ENCODE measurements at places on chromosomes 7 and 10.

DNA sequence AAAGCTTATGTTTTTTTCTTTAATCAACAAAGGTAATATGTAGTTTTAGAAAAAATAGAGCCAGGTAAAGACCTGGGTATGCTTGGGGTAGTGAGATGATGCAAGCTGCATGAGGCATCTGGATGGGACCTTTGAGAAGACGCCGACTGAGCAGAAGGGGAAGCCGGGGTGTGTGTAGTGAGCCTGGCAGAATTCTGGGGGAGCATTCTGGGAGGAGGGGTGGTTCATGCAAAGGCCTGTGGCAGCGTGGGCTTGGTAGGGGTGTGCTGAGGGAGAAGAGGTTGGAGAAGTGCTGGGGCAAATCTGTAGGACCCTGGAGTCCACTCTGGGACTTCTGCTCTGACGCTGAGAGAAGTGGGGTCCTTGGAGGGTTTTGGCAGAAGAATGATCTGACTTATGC is 33.9 kb upstream of the SHH start:
- no peak for DNase-seq

DNA sequence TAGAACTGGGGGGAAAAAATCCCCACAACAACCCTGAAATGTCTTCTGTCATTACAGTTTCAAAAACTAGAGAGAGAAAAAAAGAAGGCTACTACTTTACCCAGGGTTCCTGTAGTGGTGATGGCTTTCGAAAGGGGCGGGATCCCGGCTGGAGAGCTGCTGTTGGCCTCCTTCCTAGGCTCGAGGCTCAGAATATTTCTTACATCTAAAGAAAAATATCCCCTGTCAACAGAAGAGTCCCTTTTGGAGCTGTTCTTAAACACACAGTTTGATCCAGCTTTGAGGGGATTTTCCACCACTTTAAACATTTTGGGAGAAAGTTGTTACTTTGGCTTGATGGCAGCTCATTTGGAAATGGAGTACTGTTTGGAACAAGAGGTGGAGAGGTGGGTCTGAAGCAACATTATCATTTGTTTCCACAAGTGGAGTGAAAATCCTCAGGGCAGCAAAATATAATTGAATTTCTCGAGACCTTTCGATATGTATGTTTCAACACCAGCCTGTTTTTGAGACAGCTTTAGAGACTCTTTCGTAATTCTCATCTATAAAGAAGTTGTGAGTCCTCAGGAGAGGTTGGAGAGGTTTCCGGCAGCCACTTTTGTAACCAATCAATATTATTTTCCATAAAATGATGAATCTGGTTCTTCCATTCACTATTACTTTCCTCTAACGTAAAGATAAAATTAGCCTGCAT is 5.1 kb downstream of the HOXA13 start:
- DNase-seq, result no peak

DNA sequence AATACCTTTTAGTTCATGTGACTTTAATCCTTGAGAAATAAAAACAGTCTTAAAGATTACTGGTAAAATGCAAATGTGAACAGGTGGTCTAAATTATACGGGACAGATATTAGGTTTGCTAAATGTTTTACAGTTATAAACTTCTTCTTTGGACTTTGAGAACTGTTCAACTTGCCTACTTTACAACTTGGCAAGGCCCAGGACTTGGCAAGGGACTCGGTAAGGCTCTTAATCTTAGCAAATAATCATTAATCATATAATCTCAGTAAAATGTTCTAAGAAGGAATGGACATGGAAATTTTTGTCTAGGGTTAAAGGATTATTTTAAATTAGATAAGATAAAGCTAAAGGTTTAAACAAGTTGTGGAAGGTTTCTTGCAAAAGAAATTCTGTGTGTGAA is 4.8 kb upstream of the UBE2D4 start:
- no peak for DNase-seq

DNA sequence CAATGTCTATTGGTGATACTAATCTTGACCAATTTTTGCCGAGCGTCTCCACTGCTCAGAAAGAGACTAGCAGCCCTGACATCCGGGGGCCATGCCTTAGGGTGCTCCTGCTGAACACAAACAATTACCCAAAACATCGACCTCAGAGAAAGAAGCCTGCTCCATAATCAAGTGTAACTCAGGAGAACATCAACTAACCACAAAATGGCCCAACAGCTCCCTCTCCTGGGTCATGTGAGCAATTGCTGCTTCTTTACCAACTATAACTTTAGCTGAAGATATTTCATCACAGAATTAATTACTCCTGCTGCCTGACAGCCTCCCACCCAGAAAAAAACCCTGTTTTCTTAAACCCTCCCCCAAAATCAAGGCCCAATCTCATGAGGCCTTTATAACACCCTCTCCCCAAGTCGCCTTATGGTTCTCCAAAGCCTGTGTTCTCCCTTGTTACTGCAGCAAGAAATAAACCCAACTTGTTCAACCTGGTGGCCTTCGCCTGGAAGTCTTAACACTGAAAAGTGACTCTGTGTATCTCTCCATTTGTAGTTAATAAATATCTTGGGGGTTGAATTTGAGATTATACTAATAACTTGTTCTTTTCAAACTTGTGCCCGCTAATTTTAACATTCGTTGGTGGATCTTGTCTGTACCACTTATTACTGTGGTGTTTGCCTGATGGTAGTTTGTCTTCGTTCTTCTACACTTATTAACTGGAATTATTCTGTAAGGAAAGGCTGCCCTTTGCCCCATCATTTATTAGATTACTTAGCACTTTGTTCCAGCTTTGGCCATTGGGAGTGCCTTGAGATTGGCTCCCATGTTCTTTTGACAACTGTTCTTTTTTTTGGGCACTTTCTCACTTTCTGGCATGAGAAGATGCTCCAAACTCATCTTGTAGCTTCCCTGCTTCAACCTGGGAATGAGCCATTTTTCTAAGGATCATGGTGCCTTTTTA is 21.2 kb upstream of the RAMP3 start:
- peak; percentile 54 for DNase-seq

DNA sequence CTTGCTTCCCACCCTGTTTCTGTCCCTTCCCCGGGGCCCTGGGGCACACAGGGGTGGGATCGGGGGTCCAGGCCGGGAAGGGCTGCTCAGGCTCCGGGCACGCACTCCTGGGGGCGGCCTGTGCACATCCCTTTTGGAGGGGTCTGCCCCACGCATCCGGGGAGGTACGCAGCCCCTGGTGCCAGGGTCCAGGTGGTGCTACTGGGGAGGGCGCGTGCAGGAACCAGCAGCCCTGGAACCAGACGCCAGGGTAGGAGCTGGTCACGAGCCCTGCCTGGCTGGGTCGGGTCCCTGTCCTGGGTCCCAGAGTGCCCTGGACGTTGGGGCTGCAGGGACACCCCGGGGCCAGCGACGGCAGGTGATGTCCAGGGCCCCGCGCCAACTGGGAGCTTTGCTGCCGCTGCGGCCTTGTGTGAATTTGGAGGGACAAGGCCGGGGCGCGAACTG is 53.4 kb downstream of the GLRX3 start:
- DNase-seq, result no peak

- no peak for DNase-seq
These were observed 10.6 kb upstream of the TSPAN14 start for GRCh38 chr10:80443531-80443974.

- DNase-seq, result no peak
These were observed 2.6 kb upstream of the KAT6B start for GRCh38 chr10:74823791-74824183.

DNA sequence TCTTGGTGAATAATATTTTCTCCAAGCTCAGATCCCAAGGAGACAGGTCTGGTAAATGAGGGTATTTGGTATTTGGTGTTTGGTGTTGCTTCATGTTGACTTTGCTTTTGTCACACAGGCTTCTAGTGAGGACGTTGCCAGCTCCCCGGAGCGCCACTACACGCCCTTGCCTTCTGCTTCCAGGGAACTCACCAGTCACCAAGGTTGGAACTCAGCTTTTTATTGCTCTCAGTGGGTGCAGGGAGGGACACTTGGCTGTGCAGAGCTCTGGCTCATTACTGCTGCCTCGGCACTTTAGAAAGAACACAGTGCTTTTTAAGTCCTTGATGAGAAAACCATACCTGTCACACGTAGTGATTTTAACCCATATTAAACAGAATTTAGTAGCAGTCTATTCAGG is 892.9 kb downstream of the LRMDA start:
- no peak for DNase-seq

GRCh38 chr10:62048470-62048869 is 147.0 kb downstream of the ARID5B start:
- DNase-seq, result no peak

Data from GM04504 (cell line).